ENCODE measurements at places on chromosomes 2 and 18.
A peak's percentile ranks its signal among the peaks of the same experiment; 100 is the strongest.

- DNase-seq = peak; percentile 39
These were observed 62.0 kb upstream of the ATL2 start for GRCh38 chr2:38438883-38439612.

GRCh38 chr2:50538147-50538546 is 493.8 kb downstream of the NRXN1 start:
- no peak for DNase-seq

GRCh38 chr2:193371200-193371599 is 1176.5 kb upstream of the TMEFF2 start:
- no peak for DNase-seq

- no peak for DNase-seq
These were observed 21.7 kb upstream of the LRRTM1 start for GRCh38 chr2:80326214-80326613.

DNA sequence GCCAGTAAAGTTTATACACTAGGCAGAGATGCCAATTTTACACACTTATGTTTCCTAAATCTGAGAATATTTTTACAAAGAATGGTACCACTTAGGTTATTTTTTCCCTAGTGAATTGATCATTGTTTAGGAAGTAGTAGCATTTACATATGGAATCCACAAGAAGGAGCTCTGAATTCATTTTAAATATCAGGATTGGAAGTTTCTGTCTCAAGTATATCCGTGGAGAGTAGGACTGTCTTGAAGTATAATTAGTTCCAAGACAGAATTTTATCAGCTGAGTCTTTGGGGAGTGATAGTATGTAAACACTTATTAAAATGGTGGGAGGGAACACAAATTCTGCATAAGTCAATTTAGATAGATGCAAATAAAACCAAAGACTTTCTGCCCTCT is 82.3 kb upstream of the FAM98A start:
- peak; percentile 77 for DNase-seq

DNA sequence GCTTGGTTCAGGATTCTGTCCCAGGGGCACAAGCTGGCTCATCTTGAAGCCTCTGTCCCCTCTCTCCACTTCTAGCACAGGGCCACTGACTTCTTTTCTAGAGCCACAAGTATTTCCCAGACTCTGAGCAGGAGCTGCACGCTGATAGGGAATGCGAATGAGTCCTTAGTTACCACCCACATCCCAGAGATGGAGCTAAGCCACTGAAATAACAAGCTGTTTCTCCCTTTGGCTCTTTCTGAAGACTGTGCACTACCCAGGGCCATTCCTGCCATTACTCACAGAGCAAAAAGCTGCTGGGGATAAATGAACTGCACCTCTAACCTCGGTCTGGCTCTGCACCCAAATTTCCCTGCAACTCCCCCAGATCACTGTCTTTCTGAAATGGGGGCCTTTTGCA is 70.6 kb downstream of the TSN start:
- DNase-seq = no peak

GRCh38 chr2:158994920-158995676 is 26.7 kb downstream of the TANC1 start:
- no peak for DNase-seq

DNA sequence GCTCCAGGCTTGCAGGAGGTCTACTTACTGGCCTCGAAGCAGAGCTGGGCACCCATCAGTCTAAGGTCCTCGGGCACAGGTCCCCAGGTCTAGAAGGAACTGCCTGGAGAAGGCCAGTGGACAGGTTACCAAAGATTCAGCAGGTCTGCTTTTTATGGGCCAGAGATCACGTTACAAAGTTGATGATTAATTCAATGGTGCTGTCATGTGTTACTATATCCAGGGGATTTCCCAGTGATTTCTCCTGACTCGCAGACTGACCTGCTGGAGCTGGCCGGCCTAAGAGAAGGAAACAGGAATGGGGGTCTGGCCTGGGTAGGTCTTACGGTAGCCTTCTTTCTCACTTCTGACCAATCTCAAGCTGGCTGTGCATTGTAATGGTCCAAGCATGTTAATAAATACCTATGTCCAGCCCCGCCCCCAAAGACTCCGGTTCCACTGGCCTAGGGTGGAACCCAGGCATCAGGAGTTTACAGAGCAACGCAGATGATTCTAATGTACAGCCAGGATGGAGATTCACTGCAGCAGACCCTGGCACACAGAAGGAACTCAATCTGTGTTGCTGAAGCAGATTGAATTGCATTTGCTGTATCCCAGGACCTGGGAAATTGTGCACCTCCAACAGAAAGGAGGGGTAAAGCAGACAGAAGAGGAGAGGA is at the start of gene NEURL3:
NEURL3 (minus strand) TSS at position 127 of the 659 bp plus-strand sequence; CDS start at position 56, 71 bp downstream.
- no peak for DNase-seq

- no peak for DNase-seq
These were observed 228.9 kb downstream of the ADCYAP1 start for GRCh38 chr18:1133541-1133940.

GRCh38 chr18:74819433-74820059 is 221.9 kb downstream of the ZNF407 start:
- DNase-seq = no peak

GRCh38 chr2:219645631-219646527 is 18.4 kb downstream of the SLC4A3 start:
- peak; percentile 54 for DNase-seq

GRCh38 chr2:204900487-204900886 is 355.2 kb downstream of the PARD3B start:
- no peak for DNase-seq

DNA sequence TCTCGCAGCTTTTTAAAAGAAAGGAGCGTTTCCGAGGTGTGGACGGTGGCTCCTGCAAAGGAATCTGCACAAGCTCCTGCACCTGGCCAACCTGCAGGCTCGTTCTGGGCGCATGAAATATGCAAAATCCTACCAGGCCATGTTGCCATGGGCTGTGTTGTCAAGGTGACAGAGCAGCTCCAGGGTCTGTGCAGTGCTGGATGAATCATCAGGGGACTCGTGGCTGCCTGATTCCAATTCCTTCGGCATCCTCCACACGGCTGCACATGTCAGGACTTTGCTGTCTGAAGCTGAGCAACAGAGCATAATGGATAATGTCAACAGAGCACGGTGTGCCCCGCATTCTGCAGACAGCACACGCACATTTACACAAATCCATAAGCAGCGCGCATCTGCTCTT is 120.5 kb downstream of the EIPR1 start:
- DNase-seq = no peak

GRCh38 chr2:168456521-168457189 is 583 bp downstream of the CERS6 start:
- DNase-seq = peak; percentile 60

DNA sequence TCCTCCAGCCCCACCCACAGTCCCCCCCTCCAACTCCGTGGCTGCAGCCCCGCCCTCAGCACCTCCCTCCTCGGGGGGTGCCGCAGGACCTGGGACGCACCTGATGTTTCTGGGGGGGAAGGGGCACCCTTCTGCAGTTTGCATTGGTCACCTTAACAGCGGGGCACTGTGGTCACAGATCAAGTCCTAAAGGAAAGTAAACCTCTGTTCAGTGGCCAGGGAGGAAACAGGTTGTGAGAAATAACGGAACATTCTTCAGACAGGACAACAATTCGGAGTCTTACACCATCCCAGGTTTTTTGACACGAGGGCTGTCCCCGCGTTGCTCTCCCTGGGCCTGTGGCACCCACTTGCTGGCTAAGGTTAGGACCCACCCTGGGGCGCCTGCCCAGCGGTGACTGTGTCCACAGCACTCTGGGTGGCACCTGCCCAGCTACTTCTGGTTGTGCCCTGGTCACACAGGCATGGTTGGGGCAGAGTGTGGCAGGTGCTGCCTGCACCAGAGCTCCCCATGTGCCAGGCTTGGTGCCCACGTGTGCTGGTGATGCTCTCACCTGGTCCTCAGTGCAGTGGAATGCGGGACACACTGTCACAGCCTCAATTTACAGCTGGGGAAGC is 93.5 kb upstream of the OTOS start:
- DNase-seq = no peak

DNA sequence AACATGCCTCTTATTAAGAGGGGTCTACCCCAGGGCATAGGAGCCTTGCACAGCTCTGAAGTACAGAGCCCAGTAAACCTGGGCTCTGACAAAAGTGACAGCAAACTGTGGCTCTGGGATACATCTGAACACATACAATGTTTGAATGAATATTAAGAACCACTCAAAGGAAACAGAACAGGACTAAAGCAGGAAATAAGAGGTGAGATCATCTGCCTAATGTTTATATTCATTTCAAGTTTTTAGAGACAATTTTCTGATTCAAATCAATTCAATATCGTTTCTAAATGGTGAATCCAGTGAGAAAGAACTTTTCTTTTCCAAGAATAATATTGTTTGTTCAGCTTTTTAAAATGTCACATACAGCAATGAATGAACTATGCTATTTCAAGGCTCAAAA is 136.7 kb upstream of the CAVIN2 start:
- no peak for DNase-seq

GRCh38 chr2:10659898-10660568 is 29.7 kb downstream of the NOL10 start:
- DNase-seq = peak; percentile 39

DNA sequence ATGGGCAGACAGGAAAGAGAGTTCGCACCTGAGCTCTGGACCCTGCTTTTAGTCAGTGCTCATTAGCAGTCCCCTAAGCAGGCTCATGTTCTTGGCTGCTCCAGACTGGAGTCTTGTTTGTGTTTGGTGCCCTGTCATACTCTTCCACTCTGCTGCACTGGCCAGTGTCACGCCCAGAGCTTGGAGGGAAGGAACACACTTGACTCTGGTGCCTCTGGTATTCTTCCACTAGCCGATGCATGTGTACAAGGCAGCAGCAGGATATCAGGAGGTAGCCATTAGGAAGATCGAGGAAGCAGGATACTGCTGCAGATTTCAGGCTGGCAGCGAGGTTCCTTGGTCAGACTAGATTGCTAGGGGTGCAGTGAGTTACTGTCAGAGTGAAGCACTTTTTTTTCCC is 81.4 kb upstream of the B3GNT2 start:
- DNase-seq = no peak

GRCh38 chr2:78546843-78547242 is 478.7 kb upstream of the REG3G start:
- no peak for DNase-seq

DNA sequence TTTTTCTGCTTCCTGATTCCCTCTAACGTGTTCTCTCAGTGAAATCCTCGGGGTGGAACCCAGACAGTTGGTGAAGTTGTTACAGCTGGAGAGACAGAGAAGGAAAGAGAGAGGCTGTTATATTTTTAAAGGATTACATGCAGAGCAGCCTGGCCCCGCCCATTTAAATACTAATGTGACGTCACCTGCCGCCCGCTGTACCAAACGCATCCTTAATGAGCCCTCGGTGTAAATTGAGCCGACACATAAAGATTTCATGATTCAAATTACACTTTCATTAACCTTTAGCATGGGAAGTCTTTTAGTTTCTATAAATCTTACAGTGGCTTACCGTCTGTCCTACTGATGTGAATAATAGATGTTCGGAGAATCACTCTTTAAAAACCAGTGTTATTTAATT is 164.0 kb upstream of the SIX3 start:
- DNase-seq = peak; percentile 23

GRCh38 chr18:27206411-27206810 is 21.3 kb upstream of the CHST9 start:
- no peak for DNase-seq

DNA sequence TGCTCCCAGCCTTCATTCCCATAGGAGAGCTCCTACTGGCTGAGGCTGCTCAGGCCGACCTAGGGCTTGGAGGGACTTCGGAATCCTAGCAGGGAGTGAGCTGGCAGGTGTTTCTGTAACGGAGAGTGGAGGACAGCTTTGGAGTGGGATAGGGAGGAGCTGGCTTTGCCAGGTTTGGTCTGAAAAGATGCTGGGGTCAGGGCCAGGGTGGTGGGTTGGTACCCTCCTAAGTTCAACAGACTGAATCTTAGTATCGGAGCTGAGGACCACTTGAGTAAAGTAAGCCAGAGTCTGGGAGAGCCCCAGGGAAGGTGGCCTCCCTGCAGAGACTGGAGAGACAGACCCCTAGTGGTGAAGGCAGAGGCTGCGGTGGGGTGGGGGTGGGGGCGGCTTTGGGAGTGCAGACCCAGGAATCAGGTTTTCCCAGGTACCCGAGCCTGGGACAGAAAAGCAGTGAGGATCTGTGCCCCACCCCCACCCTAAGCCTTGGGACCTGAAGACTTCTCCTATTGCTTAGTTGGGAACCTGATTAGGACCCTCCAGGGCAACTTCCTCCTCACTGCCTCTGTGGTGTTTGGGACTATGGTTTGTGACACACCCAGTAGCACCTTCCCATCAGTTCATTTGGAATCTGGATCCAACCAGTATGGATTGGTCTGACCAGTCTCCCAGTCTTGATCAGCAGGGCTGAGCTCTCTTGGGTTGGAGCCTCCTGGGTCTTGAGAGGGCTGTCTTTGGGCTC is 3.0 kb downstream of the CNNM4 start:
- DNase-seq = peak; percentile 47

- no peak for DNase-seq
These were observed 326.8 kb downstream of the PIK3C3 start for GRCh38 chr18:42281851-42282250.

- DNase-seq = peak; percentile 45
These were observed 46.7 kb downstream of the NBEAL1 start for GRCh38 chr2:203061346-203061745.

DNA sequence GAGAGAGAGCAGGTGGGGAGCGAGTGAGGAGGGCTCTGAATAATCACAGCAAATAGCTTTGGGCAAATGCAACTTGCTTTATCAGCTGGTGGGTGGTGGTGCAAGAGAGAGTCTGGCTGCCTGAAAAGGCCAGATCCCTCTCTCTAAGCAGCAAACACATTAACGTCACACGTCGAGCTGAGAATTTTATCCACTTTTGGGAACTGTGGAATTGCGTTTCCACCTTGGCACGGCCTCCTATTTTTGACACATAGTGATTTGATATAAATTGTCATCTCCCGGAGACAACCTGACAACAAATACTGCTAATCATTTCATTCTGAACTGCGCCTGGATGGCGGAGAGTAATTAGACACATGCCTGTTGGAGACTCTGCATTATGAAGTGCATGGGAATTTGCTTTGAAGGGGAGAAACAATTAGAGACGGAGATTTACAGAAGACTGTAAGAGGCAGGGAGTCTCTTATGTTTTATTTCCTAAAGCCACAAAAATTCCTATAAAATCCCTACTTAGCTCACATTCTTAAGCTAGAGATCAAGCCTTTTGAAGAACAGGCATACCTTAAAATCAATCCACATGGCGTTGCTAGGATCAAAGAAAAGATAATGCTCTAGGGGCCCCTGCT is 634.1 kb downstream of the TDRD15 start:
- DNase-seq = no peak

DNA sequence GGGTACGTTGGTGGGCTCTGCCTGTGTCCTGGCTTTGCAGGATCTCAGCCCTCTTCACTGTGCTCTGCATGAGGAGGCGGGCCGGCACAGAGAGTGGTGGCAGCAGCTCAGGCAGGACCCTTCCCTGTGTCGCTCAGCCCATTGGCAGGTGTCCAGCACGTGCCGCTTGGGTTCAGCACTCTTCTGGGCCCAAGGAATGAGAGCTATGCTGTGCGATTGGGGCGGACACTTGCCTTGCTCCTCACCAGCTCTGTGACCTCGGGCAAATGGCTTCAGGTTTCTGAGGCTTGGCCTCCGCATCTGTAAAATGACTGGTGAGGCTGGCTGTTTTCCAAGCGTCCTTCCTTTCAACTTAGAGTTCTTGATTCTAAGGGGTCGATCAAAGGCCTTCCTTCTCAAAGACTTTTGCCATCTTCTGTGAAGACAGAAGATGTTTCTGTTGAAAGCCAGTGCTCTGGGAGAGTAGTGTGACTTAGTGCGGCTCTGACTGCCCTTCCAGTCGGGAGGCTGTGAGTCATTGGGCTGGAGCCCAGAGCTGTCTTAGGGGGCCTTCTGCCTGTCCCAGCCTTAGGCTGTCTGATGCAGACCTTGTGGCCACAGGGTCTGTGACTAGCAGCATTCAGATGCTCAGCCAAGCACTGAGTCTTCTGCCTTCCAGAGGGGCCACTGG is 35.6 kb downstream of the GLI2 start:
- peak; percentile 80 for DNase-seq
